ENCODE measurements at places on chromosomes 11 and 22.
A peak's percentile ranks its signal among the peaks of the same experiment; 100 is the strongest.

GRCh38 chr11:74267014-74267413 lies 44.4 kb downstream of the P4HA3 start:
- no peak for DNase-seq

- DNase-seq = no peak
These were observed 11.7 kb upstream of the UCP3 start for GRCh38 chr11:74020539-74020938.

DNA sequence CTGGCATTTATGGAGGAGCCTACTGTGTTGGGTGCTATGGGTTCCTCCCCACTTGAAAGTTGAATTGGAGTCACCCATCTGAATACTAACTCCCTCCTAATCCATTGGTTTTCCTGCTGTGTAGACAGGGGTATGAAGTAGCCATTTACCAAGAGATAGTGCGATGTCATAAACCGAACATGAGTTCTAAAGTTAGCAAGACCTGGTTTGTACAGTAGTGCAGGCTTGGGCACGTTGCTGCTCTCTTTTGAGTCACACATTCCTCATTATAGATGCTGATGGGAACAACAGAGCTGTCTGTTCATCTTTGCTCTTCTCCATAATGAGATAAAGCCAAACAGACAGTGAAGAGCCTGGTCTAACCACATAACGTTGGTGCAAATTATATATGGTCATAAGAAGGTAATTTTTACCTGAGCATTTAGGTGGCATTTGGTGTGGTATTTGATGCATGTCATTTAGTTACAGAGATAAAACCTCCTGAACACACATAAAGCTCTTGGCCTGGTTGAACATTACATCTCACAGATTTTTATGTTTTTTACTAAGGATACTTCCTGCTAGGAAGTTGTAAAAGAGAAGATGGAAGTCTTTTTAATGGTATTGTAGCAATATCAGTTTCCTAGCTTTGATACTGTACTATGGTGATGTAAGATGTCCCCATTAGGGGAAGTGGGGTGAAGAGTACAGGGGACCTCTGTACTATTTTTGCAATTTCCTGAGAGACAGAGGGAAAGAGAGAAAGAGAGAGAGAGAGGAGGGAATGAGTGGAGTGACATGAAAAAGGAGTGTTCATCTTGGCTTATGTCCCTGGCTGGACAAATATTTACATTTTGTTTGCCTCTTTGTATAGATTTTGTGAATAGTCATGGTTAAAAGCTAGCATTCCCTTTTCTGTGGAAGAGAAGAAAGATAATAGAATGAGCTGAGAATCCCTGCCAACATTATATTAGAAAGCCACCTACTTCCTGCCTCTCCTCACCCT lies 27.9 kb downstream of the GRAP2 start:
- DNase-seq = no peak

DNA sequence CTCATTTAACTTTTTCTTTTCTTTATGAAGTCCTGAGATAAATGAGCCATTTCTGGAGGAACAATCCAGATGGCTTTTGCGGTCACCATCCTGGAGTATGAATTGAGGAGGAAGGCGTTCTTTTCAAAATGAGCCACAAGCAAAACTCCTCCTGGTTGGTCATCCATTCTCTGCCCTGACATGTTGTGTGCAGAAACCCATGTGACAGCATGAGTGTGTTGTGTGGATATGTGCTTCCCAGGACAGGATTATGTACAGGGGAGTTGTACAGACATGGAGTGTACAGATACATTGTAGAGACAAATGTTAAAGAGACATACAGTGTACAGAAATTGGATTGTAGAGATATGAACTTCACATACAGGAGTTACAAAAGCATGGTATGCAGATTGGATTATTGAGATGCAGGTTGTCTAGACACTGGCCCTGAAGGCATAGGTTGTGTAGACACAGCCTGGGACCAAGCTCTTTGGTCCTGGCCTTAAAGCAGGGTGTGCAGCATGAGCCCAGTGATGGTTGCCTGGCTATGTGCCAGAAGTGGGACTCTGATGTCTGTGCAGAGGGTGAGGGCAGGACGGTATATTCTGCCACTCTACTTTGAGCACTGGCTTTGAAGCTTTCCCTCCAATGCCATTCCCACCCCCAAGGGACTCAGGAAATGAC lies 178.5 kb upstream of the ZBED5 start:
- no peak for DNase-seq

DNA sequence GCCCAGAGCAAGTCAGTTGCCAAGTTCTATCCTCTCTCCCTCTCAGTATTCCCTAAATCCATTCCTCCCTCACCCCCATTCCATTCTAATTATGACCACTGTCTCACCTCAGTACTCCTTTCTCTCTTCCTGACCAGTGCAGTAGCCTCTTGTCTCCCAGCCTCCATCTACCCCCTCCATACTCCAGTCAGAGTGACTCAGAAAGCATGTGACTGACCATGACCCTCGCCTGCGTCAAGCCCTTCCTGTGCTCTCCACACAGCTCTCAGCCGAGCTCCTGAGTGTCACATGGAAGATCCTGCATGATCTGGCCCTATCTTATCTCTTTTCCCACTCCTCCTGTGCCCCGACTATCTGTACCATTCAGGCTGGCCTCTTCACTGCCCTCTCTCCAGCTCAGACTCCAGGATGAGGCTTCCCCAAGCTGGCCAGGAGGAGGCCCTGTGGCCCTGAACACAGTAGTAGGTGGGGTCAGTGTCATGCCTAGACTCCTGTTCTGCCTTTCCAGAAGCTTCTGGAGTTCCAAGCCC lies 42.6 kb downstream of the NEU3 start:
- DNase-seq = no peak

- no peak for DNase-seq
These were observed 3.8 kb upstream of the TTLL8 start for GRCh38 chr22:50061824-50062355.

DNA sequence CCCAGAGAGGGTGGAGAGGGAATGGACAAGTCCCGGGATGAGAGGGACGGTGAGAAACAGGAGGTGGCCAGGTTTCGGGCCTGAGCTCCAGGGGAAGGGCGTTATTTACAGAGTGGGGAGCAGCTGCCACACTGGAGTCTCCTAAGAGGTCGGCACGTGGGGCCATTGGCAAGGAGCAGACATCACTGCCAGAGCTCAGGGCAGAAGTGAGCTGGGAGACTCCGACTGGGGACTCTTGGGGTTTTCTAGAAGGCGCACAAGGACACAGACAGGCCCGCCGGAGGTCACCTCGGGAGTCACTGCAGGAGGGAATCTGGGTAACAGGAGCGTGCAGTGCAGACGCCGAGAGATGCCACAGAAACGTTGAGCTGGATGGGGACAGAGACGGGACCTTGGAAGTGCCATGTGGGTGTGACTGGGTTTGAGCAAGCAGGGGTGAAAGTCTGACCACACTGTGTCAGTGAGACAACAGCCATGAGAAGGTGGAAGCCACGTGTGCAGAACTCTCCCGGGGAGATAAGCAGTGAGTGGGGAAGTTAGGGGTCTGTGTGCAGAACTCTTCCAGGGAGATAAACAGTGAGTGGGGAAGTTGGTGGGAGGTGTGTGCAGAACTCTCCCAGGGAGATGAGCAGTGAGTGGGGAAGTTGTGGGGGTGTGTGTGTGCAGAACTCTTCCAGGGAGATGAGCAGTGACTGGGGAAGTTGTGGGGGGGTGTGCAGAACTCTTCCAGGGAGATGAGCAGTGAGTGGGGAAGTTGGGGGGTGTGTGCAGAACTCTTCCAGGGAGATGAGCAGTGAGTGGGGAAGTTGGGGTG lies 187.5 kb downstream of the SHANK2 start:
- no peak for DNase-seq

GRCh38 chr11:71397331-71397860 lies 50.8 kb downstream of the DHCR7 start:
- DNase-seq = no peak

- DNase-seq = no peak
These were observed 107.1 kb upstream of the PARVA start for GRCh38 chr11:12270215-12270797.

GRCh38 chr11:130522284-130522961 lies 74.0 kb downstream of the ADAMTS15 start:
- DNase-seq = no peak

- no peak for DNase-seq
These were observed 327.5 kb upstream of the TENM4 start for GRCh38 chr11:79768343-79768742.

- no peak for DNase-seq
These were observed 91.0 kb downstream of the IGLL5 start for GRCh38 chr22:22978637-22979036.

GRCh38 chr11:131964698-131965483 lies 594.5 kb downstream of the NTM start:
- no peak for DNase-seq

- peak; percentile 41 for DNase-seq
These were observed 1.8 kb upstream of the RASD2 start for GRCh38 chr22:35538801-35539321.

GRCh38 chr22:25997886-25998775 lies 171.1 kb upstream of the SEZ6L start:
- no peak for DNase-seq

GRCh38 chr11:9748361-9748970 lies 84.6 kb downstream of the SWAP70 start:
- DNase-seq = peak; percentile 77

DNA sequence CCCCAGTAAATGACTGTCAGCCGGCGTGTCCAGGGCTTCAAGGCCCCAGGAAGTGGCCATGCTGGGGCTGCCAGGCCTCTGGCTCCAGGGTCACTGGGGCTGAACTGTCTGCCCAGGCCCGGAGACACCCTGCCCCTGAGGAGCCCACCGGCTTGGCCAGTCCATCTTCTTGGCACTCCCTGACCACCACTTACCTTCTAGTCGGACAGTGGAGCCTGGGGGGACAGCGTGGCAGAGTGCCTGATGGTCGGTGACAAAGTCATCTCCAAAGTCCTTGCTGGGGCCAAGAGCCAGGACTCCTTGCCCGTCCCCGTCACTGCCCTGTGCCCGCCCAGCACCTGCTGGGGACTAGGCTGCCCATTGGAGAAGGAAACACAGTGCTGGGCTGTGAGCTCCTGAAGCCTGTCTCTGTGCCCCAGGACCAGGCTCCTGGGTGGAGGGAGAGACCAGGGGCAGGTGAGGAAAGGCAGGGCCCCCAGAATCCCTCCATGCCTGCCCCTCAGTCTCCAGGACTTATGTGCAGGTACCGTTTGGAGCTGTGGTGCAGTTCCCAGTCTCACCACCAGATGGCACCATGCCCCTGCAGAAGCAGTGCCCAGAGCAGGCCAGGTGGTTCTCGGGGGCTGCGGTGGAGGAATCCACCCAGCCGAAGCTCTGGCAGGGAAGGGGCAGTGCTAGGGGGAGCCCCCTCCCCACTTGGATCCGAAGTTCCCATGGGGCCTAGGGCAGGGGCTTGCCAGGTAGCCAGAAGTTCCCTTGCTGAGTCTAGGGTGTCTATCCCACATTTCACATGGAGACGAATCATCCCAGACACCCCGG lies 6.0 kb upstream of the CCDC188 start:
- peak; percentile 91 for DNase-seq

- no peak for DNase-seq
These were observed 70.3 kb upstream of the WNT7B start for GRCh38 chr22:46047226-46047625.

DNA sequence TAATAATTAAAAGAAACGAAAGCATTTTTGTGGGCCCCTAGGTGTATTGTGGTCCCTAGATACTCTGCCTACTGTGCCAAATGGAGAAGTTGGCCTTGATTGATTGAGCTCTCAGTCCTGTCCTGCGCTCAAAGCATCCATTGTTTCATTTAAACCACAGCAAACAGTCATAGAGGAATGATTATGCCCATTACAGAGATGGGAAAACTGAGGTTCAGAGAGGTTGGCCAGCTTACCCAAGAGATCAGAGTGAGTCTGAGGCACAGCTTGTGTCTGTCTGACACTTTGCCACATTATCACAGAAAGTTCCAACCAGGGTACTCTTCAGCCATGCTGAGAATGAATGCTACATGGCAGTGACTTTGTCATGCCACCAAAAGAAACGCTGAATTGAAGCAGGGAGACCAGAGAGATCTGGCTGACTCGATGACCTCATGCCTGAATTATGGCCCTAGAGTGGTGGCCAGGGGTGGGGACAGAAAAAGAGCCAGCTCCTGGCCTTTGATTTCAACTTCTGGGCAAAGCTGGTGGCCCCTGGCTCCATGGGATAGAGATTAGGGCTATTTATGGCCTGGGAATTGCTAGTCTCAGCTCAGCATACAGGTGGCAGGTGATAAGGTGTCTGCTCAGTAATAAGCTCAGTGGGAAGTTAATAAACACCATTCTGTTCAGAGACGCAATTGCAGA lies 180.5 kb downstream of the MIAT start:
- no peak for DNase-seq

DNA sequence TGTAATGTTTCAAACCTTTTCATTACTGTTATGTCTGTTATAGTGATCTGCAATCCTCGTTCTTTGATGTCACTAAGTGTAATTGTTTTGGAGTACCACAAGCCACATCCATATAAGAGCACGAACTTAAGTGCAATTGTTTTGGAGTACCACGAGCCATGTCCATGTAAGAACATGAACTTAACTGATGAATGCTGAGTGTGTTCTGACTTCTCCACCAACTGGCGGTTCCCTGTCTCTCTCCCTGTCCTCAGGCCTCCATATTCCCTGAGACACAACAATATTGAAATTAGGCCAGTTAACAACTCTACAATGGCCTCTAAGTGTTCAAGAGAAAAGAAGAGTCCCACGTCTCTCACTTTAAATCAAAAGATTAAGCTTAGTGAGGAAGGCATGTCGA lies 23.5 kb downstream of the TESMIN start:
- no peak for DNase-seq

GRCh38 chr11:73072935-73073481 lies 69.1 kb downstream of the FCHSD2 start:
- DNase-seq = peak; percentile 38

- DNase-seq = no peak
These were observed 5.1 kb downstream of the IL18BP start for GRCh38 chr11:72003776-72004171.

DNA sequence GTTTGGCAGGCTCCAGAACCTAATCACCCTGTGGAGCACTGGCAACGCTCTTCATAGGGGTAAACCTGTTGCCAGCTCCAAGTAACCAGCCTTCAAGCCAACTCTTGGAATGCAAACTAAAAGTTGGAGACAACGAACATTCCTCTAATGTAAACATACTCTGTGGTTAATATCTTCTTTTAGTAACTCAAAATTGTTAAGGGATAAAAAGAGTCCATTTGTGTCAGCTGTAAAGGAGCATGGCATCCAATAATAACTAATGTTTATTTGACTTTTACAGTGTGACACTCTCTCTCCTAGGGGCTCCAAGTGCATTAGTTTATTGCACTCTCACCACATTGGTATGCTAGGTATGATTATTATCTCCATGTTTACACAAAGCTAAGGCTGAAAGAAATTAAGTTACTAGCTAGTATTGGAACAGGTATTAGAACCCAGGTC lies 31.0 kb upstream of the AMOTL1 start:
- no peak for DNase-seq

GRCh38 chr11:71535825-71536224 lies 2.0 kb upstream of the KRTAP5-8 start:
- DNase-seq = no peak
